ENCODE measurements at places on chromosomes 12 and 14. TPM values are rescaled to one million over a fixed set of nuclear protein-coding genes. Genes with fewer than 3 reads are reported as not detected.

DNA sequence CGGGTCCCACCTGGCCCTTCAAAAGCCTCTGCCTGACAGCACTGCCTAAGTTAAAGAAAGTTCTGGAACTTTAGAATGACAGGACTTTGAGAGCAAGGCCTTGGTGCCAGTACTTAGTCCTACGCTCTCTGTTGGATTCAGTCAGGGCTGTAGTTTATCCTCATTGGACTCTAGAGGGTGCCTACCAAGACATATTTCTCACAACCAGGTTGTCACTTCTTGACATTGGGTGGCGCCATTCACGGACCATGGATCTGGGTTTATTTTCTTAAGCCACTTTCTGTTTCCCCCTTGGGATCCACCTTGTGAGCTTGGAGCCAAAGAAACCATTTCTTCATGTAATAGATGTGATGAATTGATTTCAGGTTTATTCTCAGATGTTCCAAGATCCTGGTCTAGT is 787.0 kb upstream of the TBX3 start:
- no peak for DNase-seq

GRCh38 chr12:113092607-113093408 is 36.3 kb downstream of the DTX1 start:
- no peak for DNase-seq

Gene ADAM21
- total RNA-seq, result not detected

- DNase-seq, result no peak
Observed at GRCh38 chr12:11859705-11860425, 210.4 kb downstream of the ETV6 start.

GRCh38 chr14:54329082-54329695 is 67.6 kb upstream of the CDKN3 start:
- no peak for DNase-seq

GRCh38 chr12:51593539-51593938 is 2.5 kb downstream of the SCN8A start:
- DNase-seq, result no peak

DNA sequence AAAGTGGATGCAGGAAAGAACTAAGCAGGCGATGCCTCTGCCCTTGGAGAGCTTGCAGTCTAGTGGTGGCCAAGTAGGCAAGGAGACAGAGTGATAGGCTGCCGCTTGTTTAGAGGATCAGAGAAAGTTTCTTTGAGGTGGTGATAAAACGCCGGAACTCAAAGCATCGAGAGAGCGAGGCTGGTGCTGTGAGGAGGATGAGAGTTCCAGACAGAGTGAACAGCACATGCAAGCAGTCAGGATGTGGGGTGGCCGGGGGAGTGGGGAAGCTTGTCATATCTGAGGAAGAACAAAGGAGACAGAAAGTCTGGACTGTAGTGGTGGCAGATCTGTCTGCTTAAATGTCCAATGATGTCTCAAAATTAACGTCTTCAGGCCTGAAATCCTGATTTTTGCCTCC is 319.7 kb downstream of the SNAPC1 start:
- DNase-seq, result no peak

Gene ABCD2
- 9.1 TPM for total RNA-seq

DNA sequence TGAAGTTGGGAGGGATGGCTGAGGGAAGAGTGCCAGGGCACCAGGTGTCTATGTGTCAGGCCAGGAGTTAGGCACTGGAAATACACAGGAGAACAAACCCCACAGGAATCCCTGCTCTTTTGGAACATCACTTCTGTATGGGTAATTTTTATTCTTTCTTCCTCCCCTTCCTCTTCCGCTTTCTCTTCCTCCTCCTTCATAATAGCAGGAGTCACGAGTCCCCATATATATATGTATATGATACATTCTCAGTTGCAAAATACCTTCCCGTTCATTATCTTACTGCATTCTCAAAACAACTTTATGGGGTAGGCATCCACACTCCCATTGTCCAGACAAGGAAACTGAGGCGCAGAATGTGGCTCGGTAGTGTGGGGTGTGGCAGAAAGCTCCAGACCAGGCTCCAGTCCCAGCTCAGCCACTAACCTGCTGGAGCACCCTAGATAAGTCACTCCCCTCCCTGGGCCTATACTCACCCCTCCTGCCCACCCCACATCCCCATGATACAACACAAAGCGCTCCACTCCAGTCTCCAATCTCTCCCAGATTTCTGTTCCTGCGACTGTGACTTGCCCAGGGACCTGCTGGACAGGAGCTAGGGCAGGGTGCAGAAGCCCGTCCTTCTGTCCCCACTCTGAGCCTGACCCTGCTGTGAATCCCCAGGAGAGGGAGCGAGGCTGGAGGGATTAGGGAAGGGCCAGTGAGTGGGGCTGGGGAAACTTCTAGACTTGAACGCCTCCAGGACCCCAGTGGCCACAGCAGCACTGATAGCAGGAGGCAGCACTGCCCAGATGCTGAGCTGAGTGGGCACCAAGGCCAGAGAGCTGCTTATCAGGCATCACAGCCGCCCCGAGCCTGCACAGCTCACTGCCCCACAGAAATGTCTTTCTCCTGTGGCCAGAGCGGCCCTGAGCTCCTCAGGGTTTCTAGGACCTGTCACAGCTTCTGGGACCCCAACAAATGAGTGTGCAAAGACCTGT is 1.4 kb upstream of the AQP2 start:
- no peak for DNase-seq

Gene FAM90A1
- 0.65 TPM for total RNA-seq

GRCh38 chr14:57418999-57419398 is 28.6 kb downstream of the NAA30 start:
- DNase-seq, result no peak

Gene APOF
- not detected for total RNA-seq

DNA sequence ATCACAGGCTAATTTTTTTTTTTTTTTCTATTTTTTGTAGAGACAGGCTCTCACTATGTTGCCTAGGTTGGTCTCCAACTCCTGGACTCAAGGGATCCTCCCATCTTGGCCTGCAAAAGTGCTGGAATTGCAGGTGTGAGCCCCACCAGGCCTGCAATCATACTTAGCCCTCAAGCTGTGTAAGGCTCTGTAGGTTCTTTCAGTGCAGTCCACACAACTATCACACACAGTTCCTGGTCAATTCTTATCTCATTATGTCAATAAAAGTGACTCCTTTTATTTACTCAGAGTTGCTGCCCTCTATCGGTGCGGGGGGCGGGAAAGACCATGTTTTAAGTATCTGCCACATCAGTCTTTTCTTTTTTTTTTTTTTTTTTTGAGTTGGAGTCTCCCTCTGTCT is 29.0 kb downstream of the SLC2A3 start:
- DNase-seq, result no peak

GRCh38 chr12:132162508-132163031 is 18.3 kb downstream of the NOC4L start:
- peak; percentile 26 for DNase-seq

GRCh38 chr12:52185400-52185967 is 6.3 kb downstream of the KRT80 start:
- DNase-seq, result no peak

DNA sequence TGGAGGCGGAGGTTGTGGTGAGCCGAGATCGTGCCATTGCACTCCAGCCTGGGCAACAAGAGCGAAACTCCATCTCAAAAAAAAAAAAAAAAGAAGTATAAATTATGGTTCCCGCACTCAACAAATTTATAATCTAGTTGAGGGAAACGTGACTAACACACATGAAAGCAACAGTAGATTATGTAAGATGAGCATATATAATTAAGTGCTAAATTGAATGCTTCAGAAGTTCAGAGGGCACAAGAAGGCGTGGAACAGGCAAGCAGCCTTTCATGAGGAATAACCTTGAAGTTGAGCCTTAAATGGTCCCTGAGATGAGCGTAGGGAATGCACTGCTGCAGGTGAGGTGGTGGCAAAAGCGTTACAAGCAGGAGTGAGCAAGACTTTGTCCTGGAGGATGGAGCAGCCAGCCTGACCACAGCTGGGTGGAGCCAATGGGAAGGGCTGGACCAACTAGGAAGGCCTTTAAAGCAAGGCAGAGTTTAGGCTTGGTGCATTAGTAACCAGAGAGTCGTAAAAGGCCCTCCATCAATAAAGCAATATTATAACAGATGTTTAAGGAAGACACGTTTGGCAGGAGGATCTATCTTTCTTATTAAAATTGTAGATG is 30.6 kb upstream of the TUBA1A start:
- no peak for DNase-seq

GRCh38 chr12:54370171-54370730 is 6.0 kb upstream of the GPR84 start:
- no peak for DNase-seq

DNA sequence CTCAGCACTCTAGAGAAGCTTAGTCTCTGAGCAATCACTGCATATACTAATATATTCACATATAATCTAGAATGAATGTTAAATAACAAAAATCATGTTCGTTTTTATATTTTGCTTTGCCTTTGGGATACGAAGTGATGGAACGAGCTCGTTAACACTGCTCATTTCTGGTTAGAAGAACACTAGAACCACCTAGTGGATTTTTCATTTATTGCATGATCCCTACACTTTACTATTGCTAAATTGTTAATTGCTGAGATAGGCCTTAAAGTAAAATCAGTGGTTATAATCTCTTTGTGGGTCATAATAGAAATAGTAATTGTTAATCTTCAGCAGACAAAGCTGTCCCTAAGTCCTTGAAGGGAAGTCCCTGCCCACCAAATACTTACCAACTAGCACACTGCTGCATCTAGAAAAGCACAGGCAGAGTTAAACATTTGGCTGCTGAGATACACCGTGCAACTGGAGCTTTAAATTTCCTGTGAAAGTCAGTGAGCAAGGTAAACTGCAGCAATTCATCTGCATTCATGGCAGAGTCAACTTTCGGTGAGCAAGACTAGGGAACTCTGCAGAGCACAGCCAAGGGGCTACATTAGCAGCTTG is 353.7 kb downstream of the APAF1 start:
- DNase-seq, result no peak

DNA sequence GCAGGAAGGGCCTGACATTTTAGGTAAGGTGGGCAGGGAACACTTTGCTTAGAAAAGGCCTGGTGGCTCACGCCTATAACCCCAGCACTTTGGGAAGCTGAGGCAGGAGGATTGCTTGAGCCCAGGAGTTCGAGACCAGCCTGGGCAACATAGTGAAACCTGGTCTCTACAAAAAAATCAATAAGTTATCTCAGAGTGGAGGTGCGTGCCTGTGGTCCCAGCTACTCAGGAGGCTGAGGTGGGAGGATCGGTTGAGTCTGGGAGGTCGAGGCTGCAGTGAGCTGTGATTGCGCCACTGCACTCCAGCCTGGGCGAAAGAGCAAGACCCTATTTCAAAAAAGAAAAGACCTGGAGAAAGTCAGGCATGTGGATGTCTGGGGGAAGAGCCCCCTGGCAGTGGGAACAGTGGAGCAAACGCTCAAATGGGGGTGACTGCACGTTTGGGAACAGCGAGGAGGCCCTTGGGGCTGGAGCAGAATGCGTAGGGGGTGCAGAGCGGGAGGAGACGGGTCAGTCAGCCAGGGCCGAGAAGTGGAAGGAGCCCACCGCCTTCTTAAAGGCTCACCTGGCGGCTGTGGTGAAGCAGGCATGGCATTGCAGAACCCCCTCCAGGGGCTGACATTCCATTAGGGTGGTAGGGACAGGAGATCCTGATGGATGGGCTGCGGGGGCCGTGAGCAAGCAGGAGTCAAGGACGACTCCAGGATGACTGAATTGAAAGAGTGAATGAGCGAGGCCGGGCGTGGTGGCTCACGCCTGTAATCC is 6.2 kb upstream of the KIF26A start:
- peak; percentile 1 for DNase-seq

Gene TSPAN9
- 24.2 TPM for total RNA-seq

DNA sequence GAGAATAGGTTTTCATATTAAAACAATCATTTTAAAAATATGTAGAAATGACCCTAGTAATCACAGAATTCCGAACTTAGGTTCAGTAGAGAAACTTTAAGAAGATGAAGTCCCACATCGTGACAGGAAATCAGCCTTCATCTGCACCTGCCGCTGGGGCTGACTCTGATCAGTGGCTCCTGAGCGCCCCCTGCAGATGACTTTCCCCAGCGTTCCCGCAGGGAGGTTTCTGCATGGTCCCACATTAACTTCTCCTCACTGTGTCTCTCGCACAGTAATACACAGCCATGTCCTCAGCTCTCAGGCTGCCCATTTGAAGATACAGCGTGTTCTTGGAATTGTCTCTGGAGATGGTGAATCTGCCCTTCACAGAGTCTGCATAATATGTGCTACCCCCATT is 1131.1 kb downstream of the TMEM121 start:
- no peak for DNase-seq

- DNase-seq, result no peak
Observed at GRCh38 chr12:132238884-132239283, 90.5 kb downstream of the GALNT9 start.
